ENCODE measurements at places on chromosomes 4 and X.

DNA sequence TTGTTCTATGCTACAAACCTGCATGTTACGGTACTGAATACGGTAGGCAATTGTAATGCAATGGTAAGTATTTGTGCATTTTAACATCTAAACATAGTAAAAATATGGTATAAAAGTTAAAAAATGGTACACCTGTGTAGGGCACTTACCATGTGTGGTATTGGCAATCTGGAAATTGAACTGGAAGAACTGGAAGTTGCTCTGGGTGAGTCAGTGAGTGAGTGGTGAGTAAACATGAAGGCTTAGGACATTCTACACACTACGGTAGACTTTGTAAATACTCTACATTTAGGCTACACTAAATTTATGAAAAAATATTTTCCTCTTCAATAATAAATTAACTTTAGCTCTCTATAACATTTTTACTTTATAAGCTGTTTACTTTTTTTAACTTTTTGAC, 78.9 kb downstream of the RRAGB start:
- no peak for DNase-seq

GRCh38 chr4:18938343-18939099, 917.0 kb upstream of the LCORL start:
- no peak for DNase-seq

GRCh38 chrX:131853440-131853839, 169.7 kb upstream of the STK26 start:
- DNase-seq, result no peak

DNA sequence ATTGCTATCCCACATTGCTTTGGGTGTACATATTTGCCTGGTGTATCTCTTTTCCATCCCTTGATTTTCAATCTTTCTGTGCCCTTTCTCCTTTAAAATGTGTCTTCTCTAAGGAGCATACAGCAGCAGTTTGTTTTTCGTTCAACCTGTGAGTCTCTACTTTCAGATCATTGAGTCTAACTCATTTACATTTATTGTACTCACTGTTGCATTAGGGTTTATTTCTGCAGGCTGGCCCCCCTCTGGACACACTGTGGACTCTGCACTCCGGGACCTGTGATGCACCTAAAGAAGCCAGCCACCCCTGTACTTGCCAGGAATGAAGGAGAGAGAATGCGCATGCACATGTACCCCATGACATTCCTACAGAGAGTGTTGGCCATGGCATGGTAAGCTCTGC, 93.0 kb downstream of the FAM53A start:
- DNase-seq, result no peak

GRCh38 chr4:95556207-95556859, 7.6 kb upstream of the UNC5C start:
- no peak for DNase-seq

GRCh38 chr4:168139336-168139735, 47.0 kb downstream of the ANXA10 start:
- DNase-seq, result no peak

DNA sequence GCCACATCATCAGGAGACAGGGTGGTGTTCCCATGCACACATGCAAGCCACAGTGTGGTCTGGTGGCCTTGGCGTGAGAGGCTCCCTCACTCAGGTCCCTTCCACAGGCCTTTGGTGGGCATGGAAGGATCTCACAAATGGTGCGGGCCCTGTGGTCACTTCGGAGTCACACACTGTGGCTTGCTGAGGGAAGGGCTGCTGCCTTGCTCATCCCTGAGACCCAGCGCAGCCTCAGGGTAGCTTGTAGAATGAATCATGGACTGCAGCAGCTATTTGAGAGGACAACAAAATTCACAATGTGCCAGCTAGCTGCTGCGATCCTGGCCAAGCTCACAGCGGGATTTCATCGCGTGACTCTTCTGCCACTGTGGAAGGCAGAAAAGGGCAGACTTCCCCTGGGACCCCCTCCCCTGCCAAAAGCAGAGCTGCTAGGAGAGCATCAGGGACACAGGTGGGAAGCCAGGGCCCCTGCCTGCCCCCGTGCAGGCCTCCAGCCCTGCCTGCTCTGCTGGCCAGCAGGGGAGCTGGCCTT, 106.4 kb downstream of the ABLIM2 start:
- DNase-seq, result no peak

GRCh38 chr4:113556382-113557134, 205.0 kb downstream of the CAMK2D start:
- DNase-seq, result no peak
